ENCODE measurements at places on chromosomes 16 and 17. TPM values are rescaled to one million over a fixed set of nuclear protein-coding genes. Genes with fewer than 3 reads are reported as not detected.

DNA sequence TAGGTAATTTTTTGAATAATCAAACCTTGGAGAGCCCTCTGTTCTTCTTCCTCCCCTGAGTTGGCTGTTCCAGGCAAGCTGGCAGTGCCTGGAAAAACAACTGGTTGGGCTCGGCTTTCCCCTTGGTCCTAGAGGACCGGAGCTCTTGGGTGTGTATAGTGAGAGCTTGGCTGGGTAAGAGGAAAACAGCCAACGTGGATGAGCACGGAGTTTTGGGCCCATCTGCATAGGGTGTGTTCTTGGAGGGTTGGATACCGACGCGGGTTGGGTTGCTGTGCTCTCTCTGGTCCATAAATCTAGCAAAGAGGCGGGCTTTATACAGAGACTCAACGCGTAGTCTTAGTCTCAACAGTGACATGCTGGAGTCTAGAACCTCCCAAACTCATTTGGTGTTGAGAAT lies 23.2 kb downstream of the ITGB3 start:
- no peak overlapping the region for H3K4me3 ChIP-seq
- H3K27ac ChIP-seq = no peak overlapping the region
- no peaks in the 10 kb centered on the region for H3K36me3 ChIP-seq
- peaks cover 3% of the 10 kb centered on the region for H3K4me1 ChIP-seq

- H3K4me1 ChIP-seq = no peaks in the 10 kb centered on the region
- H3K36me3 ChIP-seq = no peaks in the 10 kb centered on the region
- no peak for DNase-seq
- H3K27ac ChIP-seq = no peak overlapping the region
- H3K4me3 ChIP-seq = no peak overlapping the region
These were observed 134.4 kb downstream of the COPRS start for GRCh38 chr17:31724619-31725018.

DNA sequence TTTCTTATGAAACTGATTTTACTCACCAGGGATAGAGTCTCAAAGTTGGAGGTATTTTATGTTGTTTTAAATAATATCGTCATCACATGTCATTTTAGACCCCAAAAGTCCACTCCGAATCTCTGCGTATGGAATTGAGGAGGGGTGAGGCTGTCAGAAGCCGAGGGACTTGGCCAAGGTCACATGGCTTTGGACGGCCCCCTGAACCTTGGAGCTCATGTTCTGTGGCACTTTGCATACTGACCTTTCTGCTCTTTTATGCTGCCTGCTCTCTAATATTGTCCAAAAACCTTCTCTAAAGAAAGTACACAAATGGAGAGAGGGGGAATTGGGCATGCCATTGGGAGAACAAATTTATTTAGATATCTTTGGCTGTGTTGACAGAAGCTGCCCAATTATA lies 700.0 kb downstream of the WWOX start:
- H3K27me3 ChIP-seq = no peaks in the 10 kb centered on the region
- no peak overlapping the region for H3K4me3 ChIP-seq
- no peak overlapping the region for H3K27ac ChIP-seq
- no peaks in the 10 kb centered on the region for H3K36me3 ChIP-seq
- no peaks in the 10 kb centered on the region for H3K4me1 ChIP-seq

GRCh38 chr17:3647769-3648555 lies 11.4 kb downstream of the CTNS start:
- no peak overlapping the region for H3K27ac ChIP-seq
- H3K4me1 ChIP-seq = peaks cover 6% of the 10 kb centered on the region
- peak; percentile 53 for DNase-seq
- H3K4me3 ChIP-seq = no peak overlapping the region

GRCh38 chr16:11196286-11196828 lies 59.6 kb downstream of the SOCS1 start:
- no peaks in the 10 kb centered on the region for H3K27me3 ChIP-seq
- H3K36me3 ChIP-seq = peaks cover 9% of the 10 kb centered on the region
- DNase-seq = no peak
- peaks cover 47% of the 10 kb centered on the region for H3K4me1 ChIP-seq
- no peak overlapping the region for H3K4me3 ChIP-seq

GRCh38 chr16:25257470-25257955 lies at the start of gene ZKSCAN2:
TSS of gene ZKSCAN2 (minus strand) at chr16:25257845. CDS start at chr16:25257127, 718 bp downstream.
- H3K27me3 ChIP-seq = no peaks in the 10 kb centered on the region
- H3K4me1 ChIP-seq = peaks cover 51% of the 10 kb centered on the region
- peak within 1 kb of the TSS; percentile 93 for H3K4me3 ChIP-seq
- H3K36me3 ChIP-seq = peaks cover 10% of the 10 kb centered on the region

GRCh38 chr16:15509593-15510535 lies 75.5 kb downstream of the BMERB1 start:
- H3K27ac ChIP-seq = peak overlapping the region; percentile 46

- H3K4me1 ChIP-seq = peaks cover 16% of the 10 kb centered on the region
- DNase-seq = no peak
- no peaks in the 10 kb centered on the region for H3K27me3 ChIP-seq
- H3K27ac ChIP-seq = peak overlapping the region; percentile 36
- H3K36me3 ChIP-seq = peaks cover 15% of the 10 kb centered on the region
These were observed 25.2 kb downstream of the SREBF1 start for GRCh38 chr17:17811381-17812210.

- no peak for DNase-seq
- peaks cover 18% of the 10 kb centered on the region for H3K36me3 ChIP-seq
- H3K27me3 ChIP-seq = no peaks in the 10 kb centered on the region
- H3K4me1 ChIP-seq = peaks cover 43% of the 10 kb centered on the region
- peak overlapping the region; percentile 77 for H3K27ac ChIP-seq
These were observed 30.1 kb downstream of the PGS1 start for GRCh38 chr17:78408476-78409050.

DNA sequence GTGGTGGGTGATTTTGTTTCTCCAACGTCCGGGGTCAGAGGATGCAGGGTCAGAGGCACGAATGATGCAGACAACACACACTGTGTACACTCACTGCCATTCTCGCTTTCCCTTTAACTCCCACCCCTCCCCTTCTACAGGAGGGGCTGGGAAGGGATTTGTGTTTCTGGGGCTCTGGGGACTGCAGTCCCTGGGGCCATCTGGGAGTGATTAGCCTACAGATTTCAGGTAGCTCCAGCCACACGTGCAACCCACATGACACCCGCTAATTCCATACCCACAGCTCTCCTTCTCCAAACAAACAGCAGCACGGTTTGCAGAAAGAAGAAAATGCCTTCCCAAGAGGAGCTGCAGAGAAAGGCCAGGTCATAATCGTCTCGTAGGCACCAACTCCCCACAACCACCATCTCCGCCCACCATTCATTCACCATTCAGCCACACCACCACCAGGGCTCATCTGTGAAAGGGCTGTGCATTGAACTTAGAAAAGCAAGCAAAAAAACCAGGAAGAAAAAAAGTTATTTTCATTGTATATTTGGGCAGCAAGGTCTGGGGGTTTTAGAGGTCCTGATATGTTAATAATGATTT lies 9.4 kb upstream of the SOX9 start:
- no peak overlapping the region for H3K4me3 ChIP-seq
- H3K27ac ChIP-seq = no peak overlapping the region
- H3K36me3 ChIP-seq = no peaks in the 10 kb centered on the region
- DNase-seq = no peak

DNA sequence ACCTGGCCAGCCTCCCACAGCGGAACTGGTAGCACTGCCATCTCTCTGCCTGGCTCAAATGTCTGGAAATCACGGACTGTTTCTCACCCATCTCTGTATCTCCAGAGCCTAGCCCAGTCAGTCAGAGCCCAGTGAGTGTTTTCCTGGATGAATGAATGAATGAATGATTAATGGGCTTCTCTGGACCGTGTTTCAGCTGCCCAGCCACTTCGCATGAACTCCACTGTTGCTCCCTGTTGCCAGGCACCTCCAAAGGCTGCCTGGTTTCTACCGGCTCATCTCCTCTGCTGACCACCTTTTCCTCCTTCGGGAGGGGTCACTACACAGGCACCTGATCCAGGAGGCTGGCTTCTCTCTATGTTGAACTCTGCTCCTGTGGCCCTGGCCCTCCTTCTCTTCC lies 91.0 kb upstream of the SDK2 start:
- H3K27ac ChIP-seq = no peak overlapping the region
- no peaks in the 10 kb centered on the region for H3K36me3 ChIP-seq
- H3K27me3 ChIP-seq = peaks cover 11% of the 10 kb centered on the region
- H3K4me3 ChIP-seq = no peak overlapping the region

- no peak overlapping the region for H3K4me3 ChIP-seq
- no peak overlapping the region for H3K27ac ChIP-seq
- peaks cover 10% of the 10 kb centered on the region for H3K4me1 ChIP-seq
- H3K36me3 ChIP-seq = no peaks in the 10 kb centered on the region
- H3K27me3 ChIP-seq = no peaks in the 10 kb centered on the region
These were observed 825 bp downstream of the SLC4A1 start for GRCh38 chr17:44267165-44267455.

Gene SUMO2
- 470 TPM for total RNA-seq

Gene KRTAP1-5
- not detected for total RNA-seq
